Activated CD8-positive, alpha-beta T cell treated with anti-CD3 and anti-CD28 coated beads, Interleukin-2, amount 10 ng/mL, durations not matched to agents 7 days and 5 days (primary cell): ENCODE measurements at places on chromosomes 2 and 18. TPM values are rescaled to one million over a fixed set of nuclear protein-coding genes. Genes with fewer than 3 reads are reported as not detected.

- no peak for DNase-seq
- H3K36me3 ChIP-seq: no peaks in the 10 kb centered on the region
- no peaks in the 10 kb centered on the region for H3K27me3 ChIP-seq
Measured at GRCh38 chr18:78914249-78914935, 65.2 kb upstream of the SALL3 start.

DNA sequence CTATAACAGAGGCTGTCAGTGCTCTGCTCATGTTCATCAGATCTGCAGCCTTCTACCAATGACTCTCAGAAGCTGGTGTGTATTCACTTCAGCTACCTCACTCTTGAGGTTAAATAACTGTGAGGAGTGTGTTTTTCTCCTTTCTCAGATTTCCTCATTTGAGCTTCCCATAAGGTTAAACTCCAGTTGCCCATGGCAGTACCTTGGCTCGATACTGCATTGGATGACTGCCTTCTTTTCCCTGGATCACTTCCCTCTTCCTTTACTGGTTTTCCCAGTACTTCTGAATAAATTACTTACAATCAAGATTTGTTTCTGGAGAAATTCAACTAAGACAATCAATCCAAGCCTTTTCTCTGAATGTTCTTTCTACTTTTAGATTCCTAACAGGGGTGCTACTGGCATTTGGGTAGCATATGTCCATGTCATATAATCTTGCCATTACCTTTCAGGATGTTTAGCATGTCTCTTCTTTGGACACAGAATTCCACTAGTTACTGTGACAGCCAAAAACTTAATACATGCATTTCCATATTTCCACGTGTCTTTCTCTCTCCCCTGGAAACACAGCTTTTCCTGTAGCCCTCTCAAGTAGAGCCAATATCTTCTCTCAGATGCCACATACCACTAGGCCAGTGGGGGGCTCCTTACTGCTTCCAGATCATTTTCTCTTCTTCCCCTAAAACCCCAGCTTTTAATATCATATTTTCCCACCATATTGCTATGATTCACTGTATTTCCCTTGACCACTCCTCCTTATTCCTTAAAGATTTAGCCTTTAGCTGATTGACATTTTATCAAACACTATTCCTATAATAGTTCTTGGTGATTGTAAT lies 15.0 kb upstream of the SPOPL start:
- no peaks in the 10 kb centered on the region for H3K27me3 ChIP-seq
- H3K27ac ChIP-seq: no peak overlapping the region
- no peaks in the 10 kb centered on the region for H3K36me3 ChIP-seq
- H3K4me3 ChIP-seq: no peak overlapping the region
- DNase-seq: no peak

LYPD6 gene
- total RNA-seq: not detected

GRCh38 chr2:33340280-33340679 lies 136.2 kb upstream of the RASGRP3 start:
- H3K36me3 ChIP-seq: no peaks in the 10 kb centered on the region
- no peak for DNase-seq
- no peak overlapping the region for H3K4me3 ChIP-seq
- H3K27me3 ChIP-seq: peaks cover 15% of the 10 kb centered on the region
- peaks cover 21% of the 10 kb centered on the region for H3K4me1 ChIP-seq

GRCh38 chr18:6606411-6607085 lies 123.0 kb upstream of the ARHGAP28 start:
- H3K27me3 ChIP-seq: no peaks in the 10 kb centered on the region
- H3K27ac ChIP-seq: no peak overlapping the region
- H3K36me3 ChIP-seq: no peaks in the 10 kb centered on the region

- H3K4me1 ChIP-seq: no peaks in the 10 kb centered on the region
- H3K4me3 ChIP-seq: no peak overlapping the region
- no peak for DNase-seq
- no peak overlapping the region for H3K27ac ChIP-seq
- no peaks in the 10 kb centered on the region for H3K36me3 ChIP-seq
Measured at GRCh38 chr2:101400048-101400447, 12.7 kb upstream of the CREG2 start.

OST4 gene
- total RNA-seq: 334 TPM

LYG2 gene
- not detected for total RNA-seq

RESP18 gene
- total RNA-seq: not detected

DNA sequence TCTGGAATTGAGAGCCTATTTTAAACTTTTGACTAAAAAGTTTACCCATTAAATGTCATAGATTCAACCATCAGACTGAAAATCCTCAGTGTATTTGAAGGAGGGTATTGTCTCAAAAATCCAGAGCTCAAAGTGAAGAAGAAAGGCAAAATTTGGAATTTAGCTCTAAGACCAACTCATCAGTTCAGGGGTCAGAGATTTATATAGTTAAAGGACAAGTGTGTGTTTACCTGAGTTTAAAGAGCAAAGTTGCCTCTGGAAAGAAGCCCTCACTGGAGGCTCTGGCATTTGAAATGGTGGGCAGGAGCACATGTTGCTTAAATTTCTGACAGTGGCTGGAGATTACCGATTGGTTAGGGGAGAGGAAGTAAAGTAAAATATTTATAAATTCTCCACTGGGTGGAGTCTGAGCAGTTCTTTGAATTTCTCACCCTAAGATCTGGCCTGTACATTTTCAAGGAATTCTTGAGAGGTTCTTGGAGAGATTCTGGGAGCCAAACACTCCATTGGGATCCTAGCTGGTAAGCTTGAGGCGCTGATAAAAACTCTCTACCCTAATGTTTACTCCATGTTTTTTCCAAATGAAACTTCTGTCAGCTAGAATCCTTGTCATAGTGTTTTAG lies at the start of gene KYNU:
Gene KYNU (plus strand): TSS at position 449 of the 623 bp plus-strand sequence. CDS start 7,704 bp downstream, outside the sequence.
- no peak within 1 kb of the TSS for H3K4me3 ChIP-seq
- DNase-seq: no peak
- no peaks in the 10 kb centered on the region for H3K36me3 ChIP-seq
- no peak within 1 kb of the TSS for H3K27ac ChIP-seq
- no peaks in the 10 kb centered on the region for H3K4me1 ChIP-seq

DNA sequence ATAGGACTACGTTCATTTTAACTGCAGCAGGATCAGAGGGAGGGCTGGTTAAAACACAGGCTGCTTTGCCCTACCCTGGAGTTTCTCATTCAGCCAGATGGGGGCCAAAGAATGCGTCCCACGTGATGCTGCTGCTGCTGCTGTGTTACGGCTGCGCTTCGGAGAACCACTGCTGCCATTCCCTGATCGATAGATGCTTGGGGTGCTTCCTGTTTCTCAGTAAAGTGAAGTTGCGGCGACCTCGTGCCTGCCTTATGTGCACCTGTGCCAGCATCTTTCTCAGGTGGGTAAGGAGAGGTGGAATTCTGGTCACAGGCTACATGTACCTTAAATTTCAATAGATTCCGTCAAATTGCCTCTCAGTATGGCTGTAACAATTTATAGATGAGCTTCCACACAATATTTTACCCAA lies 24.7 kb upstream of the TOGARAM2 start:
- no peak overlapping the region for H3K27ac ChIP-seq
- peak; percentile 71 for DNase-seq
- peaks cover 3% of the 10 kb centered on the region for H3K27me3 ChIP-seq
- H3K36me3 ChIP-seq: no peaks in the 10 kb centered on the region

GRCh38 chr2:9336241-9336575 lies 87.1 kb downstream of the ITGB1BP1 start:
- H3K36me3 ChIP-seq: no peaks in the 10 kb centered on the region
- no peak overlapping the region for H3K27ac ChIP-seq
- DNase-seq: peak; percentile 23
- H3K27me3 ChIP-seq: peaks cover 5% of the 10 kb centered on the region
- H3K4me3 ChIP-seq: no peak overlapping the region

PDE1A gene
- total RNA-seq: not detected

DNA sequence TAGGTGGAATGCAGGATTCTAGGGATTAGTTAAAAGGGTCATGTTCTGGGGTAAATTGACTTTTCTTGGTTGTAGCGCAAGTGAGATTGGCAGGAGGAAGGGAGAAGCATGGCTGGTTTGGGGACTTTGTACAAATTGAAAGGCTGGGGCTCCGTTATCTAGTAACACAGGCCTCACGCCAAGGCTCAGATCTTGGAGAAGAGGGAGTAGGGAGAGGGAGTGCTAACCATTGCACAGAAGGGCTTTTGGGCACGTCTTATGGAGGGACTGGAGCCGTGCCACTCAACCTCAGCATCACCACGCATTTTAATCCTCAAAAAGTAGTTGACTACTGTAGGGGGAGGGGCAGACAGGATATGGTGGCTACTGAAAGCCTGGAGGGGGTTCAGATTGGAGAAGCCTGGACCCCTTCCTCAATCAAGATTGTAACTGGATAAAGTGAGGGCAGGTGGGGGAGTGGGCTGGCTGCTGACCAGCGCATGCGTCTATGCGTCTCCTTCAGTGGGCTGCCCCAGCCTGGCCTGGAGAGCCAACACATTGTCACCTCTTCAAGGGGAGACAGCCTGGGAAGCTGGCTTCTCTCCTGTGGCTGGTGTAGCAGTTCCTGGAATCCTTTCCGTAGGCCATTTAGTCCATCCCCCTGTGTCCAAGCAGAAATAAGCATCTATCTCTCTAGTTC lies 14.3 kb downstream of the IGFBP5 start:
- no peak overlapping the region for H3K27ac ChIP-seq
- H3K27me3 ChIP-seq: peaks cover 16% of the 10 kb centered on the region
- H3K36me3 ChIP-seq: no peaks in the 10 kb centered on the region
- H3K4me3 ChIP-seq: no peak overlapping the region

ADAM23 gene
- not detected for total RNA-seq

IL36RN gene
- not detected for total RNA-seq

- H3K27ac ChIP-seq: no peak overlapping the region
- DNase-seq: no peak
- H3K4me1 ChIP-seq: peaks cover 56% of the 10 kb centered on the region
Measured at GRCh38 chr2:65298089-65298488, 70.5 kb downstream of the ACTR2 start.

DNA sequence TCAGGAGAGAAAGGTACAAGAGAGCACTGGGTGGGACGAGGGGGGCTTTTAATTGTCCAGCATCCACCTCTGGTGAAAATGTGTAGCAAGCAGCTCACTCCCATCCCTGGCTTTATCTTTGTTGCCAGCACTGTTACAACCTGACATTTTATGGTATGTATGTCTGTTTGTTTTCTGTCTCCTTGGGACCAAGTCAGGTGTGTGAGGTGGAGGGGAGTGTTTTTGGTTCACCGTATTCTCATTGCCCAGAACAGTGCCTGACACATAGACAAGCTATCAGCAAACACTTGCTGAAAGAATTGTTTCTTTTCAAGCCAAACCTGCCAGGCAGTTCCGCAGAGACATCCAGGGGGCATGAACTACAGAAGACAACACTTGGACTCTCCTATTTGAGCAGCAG lies 24.7 kb downstream of the TGFA start:
- no peak overlapping the region for H3K4me3 ChIP-seq
- peaks cover 14% of the 10 kb centered on the region for H3K4me1 ChIP-seq
- no peak for DNase-seq
- no peaks in the 10 kb centered on the region for H3K36me3 ChIP-seq
- H3K27me3 ChIP-seq: peaks cover 3% of the 10 kb centered on the region

SLC16A14 gene
- 0.61 TPM for total RNA-seq

DSG4 gene
- not detected for total RNA-seq

DNA sequence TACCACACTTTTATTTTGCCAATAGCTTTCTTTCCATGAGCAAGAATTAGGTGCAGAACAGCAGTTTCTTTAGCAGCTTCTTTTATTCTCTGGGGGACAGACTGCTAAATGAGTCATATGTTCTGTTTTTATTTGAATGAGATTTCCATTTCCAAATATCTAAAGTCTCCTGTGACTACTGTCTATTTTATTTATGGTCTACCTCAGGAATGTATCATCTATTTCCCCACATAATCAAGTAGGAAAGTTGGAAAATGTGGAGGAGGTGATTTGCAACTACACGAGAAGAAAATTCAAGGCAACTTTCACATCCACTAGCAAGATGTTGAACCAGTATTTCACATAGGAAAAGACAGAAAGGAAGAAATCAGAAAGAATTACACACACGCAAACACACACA lies 139.9 kb upstream of the MEX3C start:
- H3K4me1 ChIP-seq: peaks cover 8% of the 10 kb centered on the region
- DNase-seq: no peak
- no peak overlapping the region for H3K4me3 ChIP-seq
- peaks cover 18% of the 10 kb centered on the region for H3K27me3 ChIP-seq
- no peak overlapping the region for H3K27ac ChIP-seq

GRCh38 chr2:61911510-61911909 lies 6.0 kb downstream of the COMMD1 start:
- no peaks in the 10 kb centered on the region for H3K36me3 ChIP-seq
- H3K4me3 ChIP-seq: no peak overlapping the region
- DNase-seq: no peak
- H3K27me3 ChIP-seq: no peaks in the 10 kb centered on the region
- no peak overlapping the region for H3K27ac ChIP-seq

KHK gene
- total RNA-seq: 12.1 TPM

DNA sequence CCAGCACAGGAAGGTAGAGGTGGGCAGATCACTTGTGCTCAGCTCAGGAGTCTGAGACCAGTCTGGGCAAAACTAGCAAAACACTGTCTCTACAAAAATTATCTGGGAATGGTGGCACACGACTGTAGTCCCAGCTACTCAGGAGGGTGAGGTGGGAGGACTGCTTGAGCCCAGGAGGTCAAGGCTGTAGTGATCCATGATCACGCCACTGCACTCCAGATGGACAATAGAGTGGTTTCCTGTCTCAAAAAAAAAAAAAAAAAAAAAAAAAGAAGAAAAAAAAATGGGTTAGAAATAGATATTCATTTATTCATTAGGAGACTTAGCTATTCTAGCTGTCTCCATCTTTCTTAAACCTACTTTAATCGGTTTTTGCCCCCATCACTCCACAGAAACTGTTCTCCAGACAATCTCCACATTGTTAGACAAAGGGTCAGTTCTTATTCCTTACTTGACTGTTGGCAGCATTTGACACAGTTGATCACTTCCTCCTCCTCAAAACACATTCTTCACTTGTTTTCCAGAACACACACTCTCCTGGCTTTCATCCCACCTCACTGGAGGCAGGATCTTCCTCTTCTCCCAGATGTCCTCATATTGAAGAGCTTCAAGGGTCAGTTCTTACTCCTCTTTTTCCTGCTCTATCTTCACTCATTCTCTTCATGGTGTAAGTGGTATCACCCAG lies 103.1 kb downstream of the DTNB start:
- no peak overlapping the region for H3K4me3 ChIP-seq
- H3K4me1 ChIP-seq: peaks cover 19% of the 10 kb centered on the region
- no peaks in the 10 kb centered on the region for H3K27me3 ChIP-seq
- no peaks in the 10 kb centered on the region for H3K36me3 ChIP-seq

- H3K4me1 ChIP-seq: no peaks in the 10 kb centered on the region
- H3K4me3 ChIP-seq: no peak overlapping the region
- DNase-seq: no peak
Measured at GRCh38 chr2:215590010-215590745, 154.3 kb upstream of the FN1 start.
